Left forelimb (tissue), 1 donor: ENCODE measurements at places on chromosomes 3 and 15.

DNA sequence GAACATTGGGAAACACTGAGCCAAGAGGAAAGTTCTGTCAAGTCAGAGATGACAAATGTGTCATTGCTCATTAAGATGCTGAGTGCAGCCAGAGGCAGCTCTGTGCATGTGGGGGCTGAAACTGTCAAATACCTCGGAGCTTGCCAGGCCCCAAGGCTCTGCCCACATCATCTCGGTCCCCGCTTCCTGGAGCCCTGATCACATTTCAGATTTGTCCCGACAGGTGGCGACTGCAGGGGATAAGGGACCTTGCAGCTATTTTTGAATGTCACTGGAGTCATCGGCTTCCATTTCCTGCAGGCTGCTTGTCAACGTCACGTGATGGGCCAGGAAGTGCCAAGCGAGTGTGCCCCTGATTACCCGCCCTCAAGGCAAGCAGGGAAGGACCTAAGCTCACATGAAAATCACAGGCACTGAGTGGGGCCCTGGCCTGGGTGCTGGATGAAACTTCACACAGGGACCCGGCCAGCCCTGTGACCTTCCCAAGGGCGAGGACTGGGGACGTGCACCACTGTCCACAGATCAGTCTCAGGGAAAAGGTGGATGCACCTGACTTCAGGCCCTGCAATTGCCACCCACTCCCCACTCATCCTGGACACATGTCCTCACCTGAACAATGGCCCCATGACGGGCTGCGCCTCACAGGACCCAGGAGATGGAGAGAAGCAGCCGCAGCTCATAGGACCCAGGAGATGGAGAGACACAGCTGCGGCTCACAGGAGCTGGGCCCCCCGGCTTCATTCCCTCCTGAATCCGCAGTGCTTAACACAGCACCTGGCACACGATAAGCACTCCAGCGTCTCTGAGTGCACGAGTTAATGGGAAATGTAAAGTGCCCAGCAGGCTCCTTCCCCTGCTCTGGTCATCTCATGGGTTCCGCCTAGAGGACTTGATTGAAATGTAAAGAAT lies 73.4 kb downstream of the NUP210 start:
- no peak for DNase-seq

DNA sequence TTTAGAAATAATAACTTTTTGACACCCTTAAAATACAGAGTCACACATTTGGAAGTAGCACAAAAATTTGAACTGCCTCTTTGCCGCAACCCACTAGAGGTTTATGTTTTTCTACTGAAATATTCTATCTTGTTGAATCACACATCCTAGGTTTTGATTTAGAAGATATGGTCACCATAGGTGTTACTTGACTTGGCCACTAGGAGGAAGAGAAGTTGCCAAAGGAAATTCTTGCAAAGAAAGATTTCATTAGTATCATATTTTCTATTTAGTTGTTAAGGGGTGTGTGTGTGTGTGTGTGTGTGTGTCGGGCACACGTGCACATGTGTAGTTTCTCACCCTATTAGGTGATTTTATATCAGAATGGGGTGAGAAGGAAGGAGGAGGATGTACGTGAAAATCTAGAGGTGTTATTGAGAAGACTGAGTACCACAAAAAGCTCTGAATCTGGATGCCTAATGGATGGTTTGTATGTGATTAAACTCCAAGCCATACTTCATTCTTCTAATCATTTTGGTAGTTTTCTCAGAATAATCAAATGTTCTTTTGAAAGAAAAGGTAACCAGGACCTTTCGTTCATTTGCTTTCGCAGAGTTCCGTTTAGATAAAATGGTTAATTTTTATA lies 31.5 kb downstream of the ZFAND6 start:
- DNase-seq: no peak

DNA sequence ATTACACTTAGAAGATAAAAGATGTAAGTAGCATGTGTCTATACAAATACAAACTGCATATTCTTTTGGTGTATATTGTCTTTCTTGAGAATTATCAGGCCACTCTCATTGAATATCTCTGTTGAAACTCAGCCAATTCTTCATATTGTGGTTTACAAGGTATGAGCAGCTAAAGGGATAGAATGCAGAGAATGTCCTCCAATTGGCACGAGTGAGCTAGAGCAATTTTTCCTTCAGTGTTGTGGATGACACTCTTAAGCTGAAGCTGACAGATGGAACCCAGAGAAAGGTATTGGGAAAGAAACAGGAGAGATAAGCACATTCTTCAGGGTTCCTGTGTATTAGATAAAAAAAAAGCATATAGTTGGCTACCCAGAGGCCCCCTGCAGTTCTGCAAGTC lies 453.1 kb downstream of the EPHA3 start:
- DNase-seq: no peak

- no peak for DNase-seq
These were observed 141.0 kb downstream of the NSMCE3 start for GRCh38 chr15:29128671-29129070.

DNA sequence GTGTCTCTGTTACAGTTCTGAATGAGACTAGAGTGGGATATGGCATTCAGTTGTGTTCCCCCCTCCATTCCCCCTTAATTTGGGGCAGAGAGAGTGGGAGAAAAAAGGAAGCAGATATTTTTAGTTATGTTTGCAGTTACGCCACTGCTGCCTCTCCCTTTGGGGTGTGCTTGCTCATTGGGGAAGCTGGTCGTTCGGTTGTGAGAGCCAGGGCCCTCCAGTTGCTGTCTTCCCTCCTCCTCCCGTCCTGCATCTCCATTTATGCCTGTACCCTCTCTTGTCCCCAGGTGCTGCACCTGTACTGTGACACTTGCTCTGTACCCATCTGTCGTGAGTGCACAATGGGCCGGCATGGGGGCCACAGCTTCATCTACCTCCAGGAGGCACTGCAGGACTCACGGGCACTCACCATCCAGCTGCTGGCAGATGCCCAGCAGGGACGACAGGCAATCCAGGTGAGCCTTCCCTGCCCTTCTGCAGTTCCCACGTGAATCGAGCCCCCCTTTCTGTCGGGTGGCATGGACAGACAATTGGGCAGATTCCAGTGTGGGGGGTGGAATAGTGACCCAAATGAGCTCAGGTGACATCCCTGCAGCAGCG lies 55.8 kb downstream of the TRIM71 start:
- no peak for DNase-seq

DNA sequence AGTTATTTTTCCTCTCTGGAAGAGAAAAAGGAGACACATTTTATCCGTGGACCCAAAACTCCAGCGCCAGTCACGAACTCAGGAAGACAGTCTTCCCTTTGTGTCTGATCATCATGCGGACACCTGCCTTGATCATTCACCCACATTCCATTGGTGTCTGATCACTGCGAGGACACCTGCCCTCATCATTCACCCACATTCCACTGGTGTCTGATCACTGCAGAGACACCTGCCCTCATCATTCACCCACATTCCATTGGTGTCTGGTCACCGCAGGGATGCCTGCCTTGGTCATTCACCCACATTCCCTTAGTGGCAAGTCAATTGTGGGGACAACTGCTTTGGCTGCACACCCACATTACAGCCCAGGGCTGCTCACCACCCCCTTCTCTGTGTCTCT lies 148.9 kb downstream of the ROBO1 start:
- no peak for DNase-seq

DNA sequence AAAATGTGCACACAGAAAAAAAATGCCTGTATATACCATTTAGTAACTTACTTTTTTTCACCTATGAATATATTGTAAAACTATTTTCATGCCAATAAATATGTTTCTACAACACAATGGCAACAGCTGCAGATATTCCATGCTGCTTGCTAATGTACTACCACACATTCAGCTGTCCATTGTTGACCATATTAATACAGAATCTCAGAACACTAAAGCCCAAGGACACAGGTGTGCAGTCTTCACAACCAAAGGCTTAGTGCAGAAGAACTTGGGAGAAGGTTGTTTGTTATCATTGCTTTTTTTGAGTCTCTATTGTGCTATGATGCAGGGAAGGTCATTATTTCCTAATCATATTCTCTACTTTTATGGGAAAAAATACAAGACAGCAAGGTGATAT lies 79.6 kb downstream of the DIPK2A start:
- DNase-seq: no peak

GRCh38 chr3:156535162-156535627 lies 19.7 kb downstream of the SSR3 start:
- DNase-seq: no peak
